Mesenchymal stem cell (in vitro differentiated cells and primary cell): ENCODE measurements at places on chromosomes 12 and 14.

- DNase-seq = peak; percentile 70
Observed at GRCh38 chr12:110312581-110313360, 31.7 kb downstream of the ATP2A2 start.

GRCh38 chr12:99700032-99700431, 52.5 kb downstream of the GARIN6 start:
- DNase-seq = no peak

DNA sequence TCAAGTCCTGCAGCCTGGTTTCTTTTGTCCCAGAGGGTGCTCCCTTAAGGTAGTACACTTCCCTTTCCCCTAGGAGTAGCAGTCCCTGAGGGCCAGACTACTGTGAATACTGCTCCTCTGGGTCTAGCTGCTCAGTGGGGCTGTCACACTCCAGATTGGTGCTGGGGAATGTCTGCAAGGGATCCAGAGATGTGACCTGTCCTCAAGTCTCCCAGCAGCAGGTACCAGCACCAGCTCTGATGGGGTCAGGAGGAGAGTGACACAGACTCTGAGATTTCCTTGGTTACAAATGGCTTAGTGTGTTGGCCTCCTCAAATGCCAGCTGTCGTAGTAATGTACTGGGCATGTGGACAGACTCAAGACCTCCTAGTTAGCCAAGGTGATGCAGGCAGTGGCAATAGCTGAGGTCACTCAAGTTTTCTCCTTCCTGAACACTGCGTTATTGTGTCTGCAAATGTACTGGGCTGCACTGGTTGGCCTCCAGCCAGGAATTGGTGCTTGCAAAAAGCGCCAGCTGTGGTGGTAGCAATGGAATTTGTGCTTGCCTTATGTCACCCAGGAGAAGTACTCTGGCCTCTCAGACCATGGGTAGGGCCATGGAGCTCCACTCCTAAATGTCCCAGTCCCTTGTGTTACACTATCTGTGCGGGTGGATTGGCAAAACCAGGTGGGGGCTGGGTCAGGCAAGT, 36.4 kb upstream of the AEBP2 start:
- peak; percentile 63 for DNase-seq

GRCh38 chr12:23236811-23237210, 611.8 kb downstream of the ETNK1 start:
- no peak for DNase-seq

- no peak for DNase-seq
Observed at GRCh38 chr12:131452444-131452860, 258.4 kb upstream of the SFSWAP start.

- peak; percentile 20 for DNase-seq
Observed at GRCh38 chr12:107400686-107401447, 284.7 kb upstream of the PWP1 start.

DNA sequence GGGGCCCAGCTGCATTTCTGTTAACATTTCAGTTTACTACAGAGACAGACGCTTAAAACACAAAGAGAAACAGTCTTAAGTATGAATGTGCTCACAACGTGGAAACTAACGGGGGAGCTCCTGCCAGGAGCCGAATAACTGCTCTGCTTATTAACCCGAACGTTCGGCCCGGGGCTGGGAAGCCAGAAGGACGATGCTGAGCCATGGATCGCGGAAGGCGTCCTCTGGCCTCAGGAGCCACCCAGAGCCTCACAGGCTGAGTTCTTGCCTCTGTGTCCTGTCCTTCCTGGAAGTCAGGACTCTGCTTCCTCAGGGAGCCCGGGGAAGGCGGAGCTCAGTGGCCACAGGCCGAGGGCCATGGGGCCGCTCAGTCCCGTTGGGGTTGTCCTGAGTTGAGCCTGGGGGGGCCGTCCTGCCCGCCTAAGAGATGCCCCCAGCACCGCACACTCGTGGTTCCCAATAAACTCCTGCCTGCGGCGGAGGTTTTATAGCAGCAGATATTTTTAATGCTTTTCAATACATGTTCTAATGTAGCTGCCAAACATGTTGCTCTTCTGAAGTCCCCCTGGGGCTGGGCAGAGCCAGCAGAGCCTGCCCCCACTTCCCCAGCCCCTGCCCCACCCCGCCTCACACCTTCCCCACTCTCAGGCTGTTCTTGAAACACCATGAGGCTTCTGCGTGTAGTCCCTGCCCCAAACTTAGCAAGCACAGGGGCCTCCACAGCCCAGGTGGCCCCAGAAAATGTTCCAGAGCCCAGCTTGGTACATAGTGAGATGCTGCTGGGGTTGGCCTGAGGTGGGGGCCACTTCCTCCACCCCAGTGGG, 3.4 kb upstream of the TEX22 start:
- no peak for DNase-seq

DNA sequence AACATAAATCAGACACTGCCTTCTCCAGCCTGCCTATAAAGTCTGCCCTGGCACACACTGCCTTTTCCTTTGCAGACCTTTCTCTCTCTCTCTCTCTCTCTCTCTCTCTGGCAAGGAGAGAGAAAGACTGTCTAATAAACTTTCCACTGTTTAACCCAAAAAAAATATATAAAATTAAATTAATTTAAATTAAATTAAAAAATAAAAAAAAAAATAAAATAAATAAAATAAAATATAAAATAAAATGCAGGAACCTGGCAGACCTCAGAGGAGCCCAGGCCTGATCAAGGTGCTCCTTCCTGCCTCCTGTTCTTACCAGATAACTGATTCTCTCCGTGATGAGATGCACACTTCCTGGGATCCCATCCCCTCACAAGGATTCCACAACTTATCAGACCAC, 103.9 kb upstream of the VASH1 start:
- DNase-seq = no peak

- peak; percentile 42 for DNase-seq
Observed at GRCh38 chr14:68733086-68733914, 59.6 kb downstream of the ZFP36L1 start.

DNA sequence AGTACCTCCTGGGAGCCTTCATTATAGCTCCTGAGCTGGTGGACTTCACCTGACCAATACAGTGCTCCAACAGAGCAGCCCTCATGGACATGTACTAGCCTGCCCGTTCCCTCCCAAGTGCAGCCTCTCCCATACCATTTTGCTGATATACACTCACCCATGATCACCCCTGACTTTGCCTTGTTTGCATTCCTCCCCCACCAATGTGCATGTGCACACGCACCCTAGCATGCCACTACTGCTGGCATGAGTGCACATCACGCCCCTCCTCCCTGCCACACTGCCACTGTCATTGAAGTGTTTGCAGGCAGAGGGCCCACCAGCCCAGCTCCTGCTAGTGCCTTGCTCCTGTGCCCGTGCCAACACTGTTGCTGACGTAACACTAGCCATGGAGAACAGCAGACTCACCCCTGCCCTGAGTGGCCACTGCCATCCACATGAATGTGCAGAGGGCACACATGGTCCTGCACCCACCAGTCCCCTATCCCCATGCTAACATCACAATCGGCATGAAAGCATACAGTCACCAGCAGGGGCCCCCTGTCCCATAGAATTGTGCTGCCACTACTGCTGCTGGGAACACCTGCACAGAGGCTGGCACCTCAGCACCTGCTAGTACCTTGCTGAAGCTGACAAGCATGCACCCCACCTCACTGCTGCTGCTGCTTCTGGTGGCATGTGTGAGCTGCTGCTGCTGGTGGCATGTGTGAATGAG, 110.3 kb downstream of the SINHCAF start:
- no peak for DNase-seq

- no peak for DNase-seq
Observed at GRCh38 chr12:7591531-7591930, 74.2 kb downstream of the APOBEC1 start.

GRCh38 chr12:88691811-88692210, 111.5 kb upstream of the KITLG start:
- DNase-seq = no peak

DNA sequence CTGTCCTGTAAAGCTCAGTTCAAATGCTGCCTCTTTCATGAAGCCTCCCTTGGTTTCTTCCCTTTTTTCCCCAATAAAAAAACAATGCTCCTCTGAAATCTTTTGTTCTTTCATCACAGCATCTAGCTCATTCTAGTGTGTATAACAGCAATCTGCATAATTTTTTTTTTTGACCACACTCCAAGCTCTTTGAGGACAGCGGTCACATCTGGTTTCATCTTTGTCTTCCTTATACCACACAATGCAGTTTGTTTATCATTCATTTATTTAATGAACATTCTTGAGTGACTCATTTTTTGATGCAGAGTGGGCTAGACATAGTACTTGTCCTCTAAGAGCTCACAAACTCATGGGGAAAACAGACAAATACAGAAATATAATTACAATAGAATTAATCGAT, 7.3 kb downstream of the GNG2 start:
- DNase-seq = peak; percentile 70

GRCh38 chr12:39503439-39503838, 60.5 kb upstream of the KIF21A start:
- DNase-seq = no peak

DNA sequence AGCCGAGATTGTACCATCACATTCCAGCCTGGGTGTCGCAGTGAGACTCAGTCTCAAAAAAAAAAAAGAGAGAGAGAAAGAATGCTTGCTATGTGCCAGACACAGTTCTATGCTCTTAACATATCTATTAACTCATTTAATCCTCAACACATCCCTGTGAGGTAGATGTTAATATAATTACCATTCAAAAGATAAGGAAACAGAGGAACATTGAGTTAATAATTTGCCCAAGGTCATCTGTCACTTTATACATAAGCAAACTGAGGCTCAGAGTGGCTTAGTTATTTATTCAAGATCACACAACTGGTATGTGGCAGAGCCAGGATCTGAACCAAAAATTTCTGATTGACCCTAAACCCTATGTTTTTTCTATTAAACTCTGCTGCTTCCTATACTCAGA, 116.1 kb upstream of the BCAT1 start:
- no peak for DNase-seq

DNA sequence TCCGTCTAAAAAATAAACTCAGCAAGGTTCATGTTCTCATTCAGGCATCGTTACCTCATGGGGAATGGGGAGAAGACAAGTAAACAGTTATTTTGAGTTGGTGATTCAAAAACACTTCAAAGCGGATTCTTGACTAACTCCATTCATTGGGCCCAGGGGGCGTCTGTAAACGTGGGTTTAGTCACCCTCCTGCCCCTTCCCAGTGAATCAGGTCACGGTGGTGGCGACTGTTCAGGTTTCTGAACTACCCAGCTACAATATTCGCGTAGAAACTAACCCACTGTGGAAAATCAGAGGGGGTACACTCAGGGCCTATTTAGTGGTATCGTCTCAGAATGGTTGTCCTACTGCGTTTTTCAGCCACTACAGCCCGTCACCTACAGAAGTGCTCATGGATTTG, 15.2 kb downstream of the OR6S1 start:
- no peak for DNase-seq

GRCh38 chr12:59173695-59174094, 253.4 kb upstream of the LRIG3 start:
- no peak for DNase-seq

DNA sequence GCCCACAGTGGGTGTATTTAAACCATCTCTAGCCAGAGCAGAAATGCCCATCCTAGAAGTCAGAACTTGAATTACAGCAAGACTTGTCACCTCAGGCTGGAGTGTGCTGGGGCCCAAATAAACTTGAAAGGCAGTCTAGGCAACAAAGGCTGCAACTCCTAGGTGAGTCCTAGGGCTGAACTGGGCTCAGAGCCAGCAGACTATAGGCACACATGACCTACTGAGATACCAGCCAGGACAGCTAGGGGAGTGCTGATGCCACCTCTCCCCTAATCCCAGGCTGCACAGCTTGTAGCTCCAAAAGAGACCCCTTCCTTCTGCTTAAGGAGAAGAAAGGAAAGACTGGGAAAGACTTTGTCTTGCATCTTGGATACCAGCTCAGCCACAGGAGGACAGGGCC, 106.0 kb downstream of the TXNDC16 start:
- DNase-seq = no peak

GRCh38 chr12:47268501-47269454, 189.0 kb upstream of the AMIGO2 start:
- DNase-seq = no peak

DNA sequence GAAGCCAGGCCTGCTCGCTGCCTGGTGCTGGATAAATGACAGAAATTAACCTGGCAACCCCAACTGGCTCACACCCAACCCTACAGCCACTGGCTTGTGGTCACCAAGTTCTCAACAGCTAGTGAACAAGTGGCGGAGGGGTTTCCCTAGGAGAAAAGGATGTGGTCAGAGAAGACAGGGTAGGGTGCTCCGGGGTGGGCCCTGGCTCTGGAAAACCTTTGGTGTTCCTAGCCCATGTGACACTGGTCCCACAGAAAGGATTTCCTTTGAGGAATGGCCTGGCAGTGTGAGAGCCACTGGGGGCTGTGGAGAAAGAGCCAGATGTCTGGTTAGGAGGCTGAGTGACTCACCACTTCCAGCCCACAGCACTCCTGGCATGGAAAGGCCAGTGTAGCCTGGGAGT, 8.7 kb downstream of the SYNE3 start:
- DNase-seq = peak; percentile 89

- DNase-seq = no peak
Observed at GRCh38 chr12:132838410-132839080, 9.9 kb upstream of the GOLGA3 start.

GRCh38 chr12:107291018-107291417, 197.7 kb upstream of the CRY1 start:
- no peak for DNase-seq

GRCh38 chr12:16881986-16882570, 276.1 kb upstream of the LMO3 start:
- DNase-seq = no peak

DNA sequence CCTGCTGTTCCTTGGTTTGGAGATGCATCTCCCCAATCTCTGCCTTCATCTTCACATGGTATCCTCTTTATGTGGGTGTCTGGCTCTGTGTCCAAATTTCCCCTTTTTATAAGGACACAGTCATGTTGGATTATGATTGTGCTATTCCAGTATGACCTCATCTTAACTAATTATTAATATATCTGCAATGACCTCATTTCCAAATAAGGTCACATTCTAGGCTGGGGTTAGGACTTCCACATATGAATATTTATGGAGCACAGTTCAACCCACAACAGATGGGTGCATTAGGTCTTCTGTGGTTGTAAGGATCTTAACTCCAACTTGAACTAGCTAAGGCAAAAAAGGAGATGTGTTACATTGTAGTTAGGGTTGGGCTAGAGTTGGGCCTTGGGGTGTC, 69.4 kb downstream of the ADCK1 start:
- DNase-seq = no peak

DNA sequence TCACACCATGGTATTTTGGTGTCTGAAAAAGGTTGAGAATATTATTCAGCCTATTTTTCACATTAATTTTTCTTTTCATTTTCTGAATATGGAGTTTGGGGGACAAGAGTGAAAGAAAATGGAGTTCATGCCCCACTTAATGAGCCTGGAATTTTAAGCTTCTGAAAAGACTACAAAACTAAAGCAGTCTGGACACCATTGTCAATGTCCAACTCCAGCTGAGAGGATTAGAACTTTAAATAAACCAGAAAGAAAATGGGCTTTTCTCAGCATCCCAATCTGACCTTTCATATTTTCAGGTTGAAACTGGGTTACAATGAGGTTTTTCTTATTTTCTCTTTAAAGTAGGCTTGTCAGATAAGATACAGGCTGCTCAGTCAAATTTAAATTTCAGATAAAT, 207.7 kb downstream of the SLC6A15 start:
- DNase-seq = no peak

- DNase-seq = no peak
Observed at GRCh38 chr14:60515511-60516289, 6.8 kb downstream of the SIX6 start.
